Left renal pelvis (tissue), 4 donors: ENCODE measurements at places on chromosomes 6 and 20. TPM values are rescaled to one million over a fixed set of nuclear protein-coding genes. Genes with fewer than 3 reads are reported as not detected.

GRCh38 chr6:73560182-73560732, 39.4 kb upstream of the EEF1A1 start:
- no peak for DNase-seq

- no peak for DNase-seq
Measured at GRCh38 chr6:117553142-117553541, 49.2 kb downstream of the GOPC start.

ME1 gene
- polyA plus RNA-seq = 3.2 TPM

OPRM1 gene
- polyA plus RNA-seq = not detected

- DNase-seq = no peak
Measured at GRCh38 chr6:16852671-16853070, 91.4 kb upstream of the ATXN1 start.

DNA sequence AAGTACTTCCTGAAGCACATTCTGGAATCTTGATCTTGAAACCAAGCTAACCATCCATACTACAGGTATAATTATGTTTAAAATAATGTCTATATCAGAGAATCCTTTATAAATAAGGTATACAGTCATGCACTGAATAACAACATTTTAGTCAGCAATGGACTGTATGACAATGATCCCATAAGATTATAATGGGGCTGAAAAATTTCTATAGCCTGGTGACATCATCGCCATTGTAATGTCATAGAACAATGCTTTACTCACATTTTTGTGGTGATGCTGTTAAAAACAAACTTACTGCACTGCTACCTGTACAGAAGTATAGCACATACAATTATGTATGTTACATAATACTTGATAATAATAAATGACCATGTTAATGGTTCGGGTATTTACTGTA, 31.8 kb downstream of the RNF146 start:
- DNase-seq = no peak

PCNA gene
- polyA plus RNA-seq = 132 TPM

PRSS35 gene
- polyA plus RNA-seq = 59.0 TPM

DNA sequence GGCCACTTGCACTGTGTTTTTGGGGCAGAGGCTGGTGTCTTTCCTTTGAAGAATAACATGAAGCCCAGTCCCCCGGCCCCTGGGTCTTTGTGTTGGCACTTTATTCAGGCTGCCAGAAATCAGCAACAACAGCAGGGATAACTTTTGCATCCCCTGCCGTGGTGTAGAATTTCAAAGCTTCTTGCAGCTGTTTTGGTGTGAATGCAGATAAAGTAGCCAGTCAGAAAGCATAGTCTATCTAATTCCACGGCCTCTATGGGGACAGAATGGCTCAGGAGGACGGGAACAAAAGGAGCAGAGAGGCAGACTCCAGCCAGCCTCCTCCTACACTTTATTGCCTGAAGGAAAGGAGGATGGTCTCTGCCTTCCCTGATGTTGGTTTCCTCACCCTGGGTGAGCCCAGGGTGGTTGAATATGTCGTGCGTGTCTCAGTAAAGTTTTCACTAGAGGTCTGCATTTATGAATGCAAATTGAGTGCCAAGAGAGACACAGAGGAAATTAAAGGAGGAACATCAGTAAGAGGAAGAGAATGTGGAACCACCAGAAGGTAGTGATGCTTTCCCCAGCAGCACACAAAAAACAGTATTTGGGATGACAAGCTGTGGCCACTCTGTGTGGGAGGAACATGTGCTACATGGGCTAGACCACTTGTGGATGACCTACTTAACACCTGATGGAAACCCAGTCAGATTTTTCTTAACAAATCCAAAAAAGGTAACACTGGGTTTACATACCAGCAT, 125.9 kb upstream of the TRAF3IP2 start:
- no peak for DNase-seq

PAX1 gene
- polyA plus RNA-seq = not detected
